ENCODE measurements at places on chromosomes 11 and 22. TPM values are rescaled to one million over a fixed set of nuclear protein-coding genes. Genes with fewer than 3 reads are reported as not detected.

DNA sequence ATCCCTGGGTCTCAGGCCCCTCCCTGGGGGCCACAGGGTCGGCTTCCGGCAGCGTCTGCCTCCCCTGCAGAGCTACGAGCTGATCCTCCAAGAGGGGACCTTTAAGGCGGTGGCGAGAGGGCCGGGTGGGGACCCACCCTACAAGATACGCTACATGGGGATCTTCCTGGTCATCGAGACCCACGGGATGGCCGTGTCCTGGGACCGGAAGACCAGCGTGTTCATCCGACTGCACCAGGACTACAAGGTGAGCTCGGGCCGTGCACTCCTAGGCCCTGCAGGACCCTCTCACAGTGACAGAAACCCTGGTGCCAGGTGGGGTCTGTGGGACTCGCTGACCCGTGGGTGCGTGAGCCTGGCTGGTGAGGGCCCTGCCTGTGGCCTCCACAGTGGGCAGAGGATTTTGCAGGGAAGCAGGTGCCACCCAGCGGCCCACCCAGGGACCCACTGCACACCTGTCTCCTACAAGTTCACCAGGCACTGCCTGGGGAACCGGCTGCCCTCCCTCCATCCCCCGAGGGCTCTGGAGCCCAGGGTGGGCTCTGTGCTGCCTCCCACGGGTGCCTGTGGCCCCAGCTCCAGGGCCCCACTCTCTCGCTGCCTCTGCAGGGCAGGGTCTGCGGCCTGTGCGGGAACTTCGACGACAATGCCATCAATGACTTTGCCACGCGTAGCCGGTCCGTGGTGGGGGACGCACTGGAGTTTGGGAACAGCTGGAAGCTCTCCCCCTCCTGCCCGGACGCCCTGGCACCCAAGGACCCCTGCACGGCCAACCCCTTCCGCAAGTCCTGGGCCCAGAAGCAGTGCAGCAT lies 13.7 kb downstream of the MUC5B start:
- H3K36me3 ChIP-seq: no peaks in the 10 kb centered on the region
- no peaks in the 10 kb centered on the region for H3K4me1 ChIP-seq
- H3K4me3 ChIP-seq: no peak overlapping the region
- no peak overlapping the region for H3K27ac ChIP-seq

DNA sequence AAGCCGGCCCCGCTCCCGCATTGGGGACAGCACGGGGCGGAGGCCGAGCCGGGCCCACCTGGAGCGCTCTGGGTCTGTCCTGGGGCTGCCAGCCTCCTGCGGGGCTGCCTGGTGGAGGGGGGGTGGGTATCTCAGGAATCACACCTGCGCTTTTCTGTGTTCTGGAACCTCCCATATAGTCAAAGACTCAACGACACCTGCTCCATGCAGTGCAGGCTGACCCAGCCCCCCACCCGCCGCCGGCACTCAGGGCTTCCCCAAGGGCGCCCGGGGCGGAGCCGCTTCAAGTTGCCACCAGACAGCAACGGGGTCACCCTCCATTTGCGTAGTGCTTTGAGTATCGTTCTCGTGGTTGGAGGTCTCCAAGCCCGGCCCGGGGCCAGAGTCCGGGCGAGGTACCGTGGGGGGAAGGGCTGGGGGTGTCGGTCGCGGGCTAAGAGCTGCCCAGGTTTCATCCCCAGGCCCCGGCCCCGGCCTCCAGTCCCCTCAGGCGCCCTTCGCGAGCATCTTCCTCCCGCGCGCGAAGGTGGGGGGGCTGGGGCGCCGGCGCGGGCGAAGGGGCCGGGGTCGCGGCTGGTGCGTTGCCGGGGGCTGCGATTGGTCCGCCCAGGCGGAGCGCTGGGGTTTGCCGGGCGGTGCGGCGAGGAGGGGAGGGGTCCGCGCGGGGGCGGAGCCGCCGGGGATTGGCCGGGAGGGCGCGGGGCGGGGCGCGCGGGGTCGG lies 6.6 kb downstream of the TSPAN4 start:
- no peaks in the 10 kb centered on the region for H3K36me3 ChIP-seq
- H3K4me3 ChIP-seq: peak overlapping the region; percentile 27
- H3K27me3 ChIP-seq: no peaks in the 10 kb centered on the region
- H3K4me1 ChIP-seq: peaks cover 4% of the 10 kb centered on the region
- no peak overlapping the region for H3K27ac ChIP-seq
- DNase-seq: no peak

DNA sequence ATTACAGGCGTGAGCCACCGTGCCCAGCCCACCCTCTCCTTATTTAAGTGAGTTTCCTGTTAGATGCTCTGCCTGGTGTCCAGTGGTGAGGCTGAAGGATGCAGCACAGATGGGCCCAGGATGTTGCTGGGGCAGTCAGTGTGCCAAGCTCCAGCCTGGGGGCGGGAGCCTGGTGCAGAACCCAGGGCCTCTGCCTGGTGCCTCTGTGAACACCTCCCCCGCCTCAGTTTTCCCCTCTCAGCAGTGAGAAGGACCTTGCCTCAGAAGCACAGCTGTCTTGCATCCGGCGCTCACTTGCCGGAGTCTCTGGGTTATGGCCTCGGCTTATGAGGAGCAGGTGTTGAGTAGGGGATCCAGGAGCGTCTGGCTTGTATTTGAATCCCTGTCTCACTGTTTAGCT lies 116.2 kb downstream of the KIAA1671 start:
- H3K27ac ChIP-seq: no peak overlapping the region
- no peak overlapping the region for H3K4me3 ChIP-seq
- H3K4me1 ChIP-seq: peaks cover 25% of the 10 kb centered on the region
- DNase-seq: no peak
- no peaks in the 10 kb centered on the region for H3K36me3 ChIP-seq

GRCh38 chr11:66782726-66783125 lies 53.7 kb upstream of the SPTBN2 start:
- H3K4me3 ChIP-seq: no peak overlapping the region
- H3K27me3 ChIP-seq: no peaks in the 10 kb centered on the region
- H3K27ac ChIP-seq: no peak overlapping the region
- H3K4me1 ChIP-seq: no peaks in the 10 kb centered on the region
- no peak for DNase-seq
- H3K36me3 ChIP-seq: no peaks in the 10 kb centered on the region

The KRTAP5-9 gene
- total RNA-seq: not detected

The CCDC15 gene
- total RNA-seq: 3.2 TPM

Measured in GM12878 (cell line).